ENCODE measurements at places on chromosomes 12 and 14. TPM values are rescaled to one million over a fixed set of nuclear protein-coding genes. Genes with fewer than 3 reads are reported as not detected.

HOXC6 gene
- total RNA-seq = not detected

DNA sequence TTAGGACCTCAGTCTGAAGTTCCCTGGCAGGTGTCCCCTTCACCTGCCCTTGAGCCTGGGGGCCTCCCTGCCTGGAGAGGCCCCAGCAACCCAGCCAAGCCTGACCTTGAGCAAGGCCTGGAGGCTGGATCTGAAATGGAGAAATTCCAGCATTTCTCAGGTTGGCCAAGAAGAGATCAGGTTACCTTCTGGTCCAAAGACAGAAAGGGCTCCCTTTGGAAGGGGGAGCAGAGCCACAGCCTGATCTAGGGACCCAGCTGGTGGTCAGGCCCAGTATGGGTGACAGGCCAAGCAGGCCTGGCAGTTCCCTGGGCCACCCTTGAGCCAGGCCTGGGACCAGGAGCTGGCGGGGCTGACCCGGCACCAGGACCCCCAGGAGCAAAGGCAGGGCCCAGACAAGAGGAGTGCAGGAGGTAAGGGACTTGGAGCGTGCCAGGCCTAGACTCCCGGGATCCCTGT lies 82.8 kb downstream of the TNFAIP2 start:
- peak overlapping the region; percentile 80 for H3K27ac ChIP-seq
- no peak overlapping the region for H3K4me3 ChIP-seq
- DNase-seq = no peak

GRCh38 chr14:98953551-98954348 lies 318.2 kb downstream of the BCL11B start:
- H3K4me1 ChIP-seq = no peaks in the 10 kb centered on the region
- no peak for DNase-seq
- H3K27me3 ChIP-seq = no peaks in the 10 kb centered on the region
- H3K4me3 ChIP-seq = no peak overlapping the region
- no peak overlapping the region for H3K27ac ChIP-seq

PTPN21 gene
- total RNA-seq = 0.28 TPM

DNA sequence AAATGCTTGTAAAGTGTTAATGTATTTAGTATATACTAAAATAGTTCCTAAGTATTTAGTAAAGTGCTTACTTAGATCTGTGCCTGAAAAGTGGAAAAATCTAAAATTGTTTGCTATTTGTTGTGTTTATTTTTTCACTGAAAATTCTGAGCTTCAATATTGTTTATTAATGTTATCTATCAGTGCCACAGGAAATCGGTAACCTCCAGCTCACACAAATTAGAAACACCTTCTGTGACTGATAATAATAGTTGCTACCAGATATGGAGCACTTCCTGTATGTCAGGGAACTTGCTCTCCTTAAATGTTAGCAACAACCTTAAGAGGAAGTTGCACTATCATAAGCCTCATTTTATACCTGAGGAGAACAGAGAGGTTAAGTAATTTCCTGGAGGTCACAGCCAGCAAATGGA lies 723 bp upstream of the LRP10 start:
- H3K27me3 ChIP-seq = no peaks in the 10 kb centered on the region
- peak overlapping the region; percentile 89 for H3K27ac ChIP-seq
- peak overlapping the region; percentile 84 for H3K4me3 ChIP-seq

GRCh38 chr12:79127271-79127751 lies 262.7 kb downstream of the SYT1 start:
- no peak overlapping the region for H3K27ac ChIP-seq
- DNase-seq = no peak
- no peaks in the 10 kb centered on the region for H3K27me3 ChIP-seq
- no peak overlapping the region for H3K4me3 ChIP-seq

TMEM132D gene
- not detected for total RNA-seq

DNA sequence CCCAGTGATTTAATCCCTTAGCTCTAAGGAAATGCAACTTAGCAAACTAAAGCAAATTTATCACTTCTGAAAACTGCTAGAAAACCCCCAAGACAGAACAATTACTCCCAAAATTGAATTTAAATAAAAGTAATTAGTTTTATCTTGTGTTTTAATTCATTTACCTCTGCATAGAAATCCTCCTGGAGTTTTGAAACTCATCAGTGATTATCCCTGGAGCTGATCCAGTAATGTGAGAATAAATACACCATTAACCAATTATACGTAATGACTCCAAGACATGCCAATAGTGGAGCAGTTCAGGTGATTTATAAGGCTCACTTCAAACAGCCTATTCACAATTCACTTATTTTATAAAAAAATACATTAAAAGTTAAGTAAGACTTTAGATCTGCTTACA lies 855.3 kb upstream of the FLRT2 start:
- no peak overlapping the region for H3K4me3 ChIP-seq
- H3K27me3 ChIP-seq = no peaks in the 10 kb centered on the region
- no peak overlapping the region for H3K27ac ChIP-seq
- no peaks in the 10 kb centered on the region for H3K36me3 ChIP-seq

DNA sequence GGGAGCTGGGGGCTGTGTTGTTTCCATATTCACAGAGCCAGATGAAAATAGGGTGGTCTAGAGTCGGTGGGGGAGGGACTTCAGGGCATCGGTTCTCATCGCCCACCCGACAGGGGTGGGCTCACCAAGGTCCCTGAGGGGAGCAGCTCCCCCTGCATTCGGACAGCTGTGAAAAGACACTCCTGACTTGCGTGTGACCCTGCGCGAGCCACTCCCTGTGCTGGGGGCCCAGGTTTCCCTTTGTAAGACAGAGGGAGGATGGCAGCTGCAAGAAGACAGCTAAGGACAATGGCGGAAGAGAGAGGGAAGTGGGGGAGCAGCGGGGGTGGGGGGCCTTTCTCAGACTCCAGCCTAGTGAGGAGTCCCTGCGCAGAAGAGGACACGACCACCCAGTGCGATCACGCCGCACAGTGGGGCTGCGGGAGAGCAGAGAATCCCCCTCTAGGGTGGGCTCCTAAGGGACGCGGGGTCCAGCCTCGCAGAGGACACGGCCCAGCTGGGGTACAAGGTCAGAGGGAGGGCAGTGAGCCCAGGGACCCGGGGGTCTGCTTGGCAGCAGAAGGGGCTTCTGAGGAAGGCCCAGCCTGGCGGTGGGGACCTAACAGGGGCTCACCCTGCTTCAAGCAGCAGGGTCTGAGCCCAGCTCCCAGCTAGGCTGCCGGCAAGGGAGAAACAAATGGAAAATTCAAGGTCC lies 326.9 kb upstream of the DIO3 start:
- H3K27ac ChIP-seq = no peak overlapping the region
- no peaks in the 10 kb centered on the region for H3K4me1 ChIP-seq
- H3K27me3 ChIP-seq = no peaks in the 10 kb centered on the region
- H3K36me3 ChIP-seq = no peaks in the 10 kb centered on the region
- no peak overlapping the region for H3K4me3 ChIP-seq
- DNase-seq = no peak

DNA sequence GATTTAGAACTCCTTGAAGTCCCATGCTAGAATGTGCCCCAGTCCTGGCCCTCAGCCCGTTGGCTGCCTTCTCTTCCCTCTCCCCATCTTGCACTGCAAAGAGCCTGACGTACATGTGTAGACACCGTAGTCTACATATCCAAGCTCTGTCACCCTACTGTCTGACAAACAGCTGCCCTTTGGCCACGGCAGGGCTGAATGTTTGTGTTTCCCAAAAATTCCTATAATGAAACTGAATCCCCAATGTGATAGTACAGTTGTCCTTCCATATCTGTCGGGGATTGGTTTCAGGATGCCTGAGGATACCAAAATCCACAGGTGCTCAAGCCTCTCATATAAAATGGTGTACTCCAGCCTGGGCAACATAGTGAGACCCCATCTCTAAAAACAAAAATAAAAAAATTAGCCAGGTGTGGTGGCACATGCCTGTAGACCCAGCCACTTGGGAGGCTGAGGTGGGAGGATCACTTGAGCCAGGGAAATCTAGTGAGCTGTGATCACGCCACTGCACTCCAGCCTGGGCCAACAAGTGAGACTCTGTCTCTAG lies 12.3 kb upstream of the TFCP2 start:
- H3K27me3 ChIP-seq = no peaks in the 10 kb centered on the region
- H3K4me1 ChIP-seq = no peaks in the 10 kb centered on the region
- no peak overlapping the region for H3K4me3 ChIP-seq
- no peaks in the 10 kb centered on the region for H3K36me3 ChIP-seq
- no peak for DNase-seq

GRCh38 chr12:7501031-7501588 lies 2.5 kb downstream of the CD163 start:
- H3K4me1 ChIP-seq = no peaks in the 10 kb centered on the region
- no peaks in the 10 kb centered on the region for H3K27me3 ChIP-seq
- no peak overlapping the region for H3K4me3 ChIP-seq
- H3K27ac ChIP-seq = no peak overlapping the region
- no peaks in the 10 kb centered on the region for H3K36me3 ChIP-seq

- no peak for DNase-seq
- H3K27ac ChIP-seq = no peak overlapping the region
- H3K4me1 ChIP-seq = peaks cover 8% of the 10 kb centered on the region
- no peak overlapping the region for H3K4me3 ChIP-seq
- H3K27me3 ChIP-seq = no peaks in the 10 kb centered on the region
These were observed 57.5 kb downstream of the FRS2 start for GRCh38 chr12:69527506-69528272.

HOXC9 gene
- not detected for total RNA-seq

GRCh38 chr12:3964439-3964838 lies 91.2 kb upstream of the PARP11 start:
- H3K27ac ChIP-seq = no peak overlapping the region
- H3K36me3 ChIP-seq = no peaks in the 10 kb centered on the region
- DNase-seq = no peak
- H3K27me3 ChIP-seq = no peaks in the 10 kb centered on the region
- no peak overlapping the region for H3K4me3 ChIP-seq

GRCh38 chr14:68124050-68124449 lies 304.5 kb downstream of the RAD51B start:
- no peak for DNase-seq
- H3K27ac ChIP-seq = no peak overlapping the region
- no peaks in the 10 kb centered on the region for H3K4me1 ChIP-seq
- H3K36me3 ChIP-seq = no peaks in the 10 kb centered on the region

GRCh38 chr12:10540776-10541205 lies 35.1 kb downstream of the EIF2S3B start:
- H3K27ac ChIP-seq = no peak overlapping the region
- no peaks in the 10 kb centered on the region for H3K4me1 ChIP-seq
- H3K4me3 ChIP-seq = no peak overlapping the region
- H3K27me3 ChIP-seq = no peaks in the 10 kb centered on the region

- no peaks in the 10 kb centered on the region for H3K4me1 ChIP-seq
- H3K27ac ChIP-seq = no peak overlapping the region
- no peaks in the 10 kb centered on the region for H3K27me3 ChIP-seq
- H3K4me3 ChIP-seq = no peak overlapping the region
- no peak for DNase-seq
- no peaks in the 10 kb centered on the region for H3K36me3 ChIP-seq
These were observed 452.0 kb downstream of the PRKD1 start for GRCh38 chr14:29475641-29476040.

DNA sequence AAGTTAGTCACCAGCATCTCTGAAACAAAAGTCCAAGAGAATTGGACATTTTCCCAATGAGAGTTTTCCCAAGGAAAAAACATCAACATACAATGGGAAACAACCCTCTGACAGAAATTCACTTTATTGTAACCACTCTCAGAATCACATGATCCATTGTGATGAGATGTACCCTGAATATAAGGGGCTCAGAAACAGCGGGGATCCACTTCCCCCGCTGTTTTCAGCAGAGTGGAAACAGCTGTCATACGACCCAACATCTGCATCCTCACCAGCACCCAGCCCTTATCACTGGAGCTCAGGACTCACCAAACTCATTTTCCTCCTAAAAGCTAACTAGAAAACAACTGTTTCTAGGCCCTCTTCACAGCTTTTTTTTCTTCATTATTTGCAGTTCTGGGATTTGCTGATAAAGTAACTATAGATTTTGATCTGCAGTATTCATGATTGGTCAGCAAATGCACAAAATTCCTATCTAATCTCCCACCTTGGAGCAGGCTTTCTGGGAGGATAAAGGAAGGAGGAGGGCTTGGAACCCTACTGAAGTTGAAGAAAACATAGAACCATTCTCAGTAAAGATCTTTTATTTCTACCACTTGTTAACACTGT lies 31.3 kb downstream of the CORO1C start:
- no peak overlapping the region for H3K4me3 ChIP-seq
- H3K36me3 ChIP-seq = no peaks in the 10 kb centered on the region
- H3K4me1 ChIP-seq = no peaks in the 10 kb centered on the region
- no peak for DNase-seq
- no peak overlapping the region for H3K27ac ChIP-seq
- no peaks in the 10 kb centered on the region for H3K27me3 ChIP-seq

- no peaks in the 10 kb centered on the region for H3K36me3 ChIP-seq
- no peak for DNase-seq
- H3K27ac ChIP-seq = no peak overlapping the region
- no peak overlapping the region for H3K4me3 ChIP-seq
- no peaks in the 10 kb centered on the region for H3K27me3 ChIP-seq
These were observed 123.3 kb downstream of the CEP83 start for GRCh38 chr12:94336211-94336925.

- peaks cover 50% of the 10 kb centered on the region for H3K4me1 ChIP-seq
- H3K4me3 ChIP-seq = peak within 1 kb of the TSS; percentile 65
- H3K27ac ChIP-seq = peak within 1 kb of the TSS; percentile 69
- H3K36me3 ChIP-seq = peaks cover 11% of the 10 kb centered on the region
These were observed at the start of gene MARCHF9 for GRCh38 chr12:57754411-57755193. Gene MARCHF9, plus strand, starts transcription at chr12:57755103. Its CDS starts 426 bp downstream, at chr12:57755529.

IL26 gene
- total RNA-seq = 1.00 TPM

CNTN1 gene
- not detected for total RNA-seq

DNA sequence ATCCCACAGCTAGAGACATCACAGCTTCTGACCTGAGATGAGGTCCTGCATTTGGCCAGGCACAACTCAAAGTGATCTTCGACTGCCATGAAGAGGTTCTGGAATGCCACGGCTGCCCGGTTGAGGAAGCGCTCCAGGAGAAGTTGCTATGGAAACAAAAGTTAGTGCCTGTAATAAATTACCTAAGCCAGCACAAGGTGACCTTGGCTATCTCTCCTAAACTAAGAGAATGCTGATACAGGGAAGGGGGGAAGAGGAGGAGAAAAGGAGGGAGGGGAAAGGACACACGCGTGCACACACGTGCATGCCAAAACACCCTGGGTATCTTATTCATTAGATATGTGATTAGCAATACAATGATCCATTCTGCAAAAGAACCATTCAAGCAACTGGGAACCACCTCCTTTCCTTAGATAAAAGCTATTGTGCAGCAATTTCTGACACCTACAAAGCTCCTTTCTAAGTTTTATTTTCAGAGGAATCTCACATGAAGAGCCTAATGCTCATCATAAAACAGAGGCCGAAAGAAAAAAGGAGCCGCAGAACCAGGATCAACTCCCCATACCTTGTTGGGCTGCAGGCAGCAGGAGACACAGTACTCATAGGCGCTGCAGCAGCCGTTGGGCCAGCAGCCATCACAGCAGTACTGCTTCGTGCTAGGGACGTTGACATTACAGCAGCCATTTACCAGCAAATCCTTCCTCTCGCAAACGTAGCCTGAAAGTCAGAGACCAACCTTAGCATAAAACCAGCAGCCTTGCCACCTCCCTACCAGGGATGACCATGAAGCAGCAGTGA lies 17.9 kb downstream of the SPRING1 start:
- no peaks in the 10 kb centered on the region for H3K4me1 ChIP-seq
- H3K36me3 ChIP-seq = peaks cover 27% of the 10 kb centered on the region
- no peaks in the 10 kb centered on the region for H3K27me3 ChIP-seq
- no peak for DNase-seq
- no peak overlapping the region for H3K27ac ChIP-seq

FAM181A gene
- total RNA-seq = not detected

All from CD8-positive, alpha-beta memory T cell (primary cell).